ENCODE measurements at places on chromosomes 7 and 10.
A peak's percentile ranks its signal among the peaks of the same experiment; 100 is the strongest.

- no peak for DNase-seq
These were observed 44.4 kb downstream of the SCD start for GRCh38 chr10:100391163-100392002.

DNA sequence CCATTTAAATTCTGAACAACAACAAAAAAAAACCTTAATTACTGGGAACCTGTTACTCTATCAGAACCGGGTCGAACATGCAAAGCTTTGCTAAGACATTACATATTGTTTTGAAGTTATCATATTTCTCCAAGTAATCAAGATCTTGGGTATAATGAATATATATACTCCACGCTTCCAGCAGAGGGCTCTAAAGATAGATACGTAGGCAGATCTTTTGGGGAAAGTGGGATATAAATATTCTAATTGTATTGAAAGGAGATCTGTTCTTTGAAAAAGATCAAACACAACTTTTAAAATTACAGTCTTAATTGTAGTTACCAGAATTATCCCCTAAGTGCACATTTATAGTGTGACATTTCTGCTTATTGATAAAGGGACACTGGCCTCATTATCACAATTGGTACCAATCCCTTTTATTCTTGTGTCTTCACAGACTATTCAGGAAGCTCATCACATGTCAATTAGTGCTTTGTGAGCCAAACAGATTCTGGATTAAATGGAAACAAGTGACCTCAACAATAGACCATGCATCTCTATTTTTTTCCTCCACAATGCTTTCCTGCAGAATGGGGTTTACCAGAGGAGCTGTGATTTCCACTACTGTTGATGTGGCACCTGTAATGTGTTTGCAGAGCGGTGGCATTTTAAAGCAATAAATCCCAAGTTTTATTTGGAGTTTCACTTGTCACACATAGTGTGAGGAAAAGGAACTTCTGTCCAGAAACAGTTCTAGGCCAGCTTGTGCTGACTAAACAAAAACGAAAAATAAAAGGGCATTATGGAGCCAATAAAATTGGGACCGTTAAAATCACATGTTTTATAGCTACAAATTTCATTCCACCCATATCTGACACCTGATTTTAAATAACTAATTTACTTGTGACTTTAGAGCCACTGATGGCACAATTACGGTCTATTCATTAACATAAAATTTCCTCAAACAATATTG, 122.4 kb downstream of the CTTNBP2 start:
- no peak for DNase-seq

- no peak for DNase-seq
These were observed 228.9 kb upstream of the ETV1 start for GRCh38 chr7:14218338-14218737.

DNA sequence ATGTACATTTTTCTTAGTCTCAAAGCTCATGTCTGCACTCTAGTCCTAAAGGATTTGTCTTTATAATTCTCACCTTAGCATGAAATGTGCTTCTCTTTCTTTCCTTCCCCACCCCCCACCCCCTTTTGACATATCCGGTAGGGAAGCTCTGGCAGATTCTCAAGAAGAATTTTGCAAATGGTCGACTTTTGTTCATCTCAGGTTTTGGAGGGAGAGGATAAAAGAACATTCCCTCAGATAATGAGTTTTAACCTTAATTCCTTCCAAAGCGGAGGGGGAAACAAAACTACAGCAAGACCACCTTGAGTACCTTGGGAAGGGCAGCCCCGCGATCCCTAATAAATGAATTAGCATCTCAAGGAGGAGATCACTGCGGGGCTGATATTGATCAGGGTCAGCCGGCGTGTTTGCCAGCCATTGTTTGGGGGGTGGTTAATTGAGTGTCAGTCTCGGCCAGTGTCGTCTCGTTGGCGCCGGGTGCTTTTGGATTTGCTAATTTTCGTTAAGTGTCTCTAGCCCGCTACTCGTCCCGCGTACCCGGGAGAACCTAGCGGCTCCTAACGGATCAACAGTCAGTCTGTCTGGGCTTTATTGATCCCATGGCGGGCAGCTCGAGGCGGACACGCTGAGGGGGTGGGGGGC, 874 bp upstream of the BAMBI start:
- DNase-seq: peak; percentile 55
